ENCODE measurements at places on chromosomes 11 and 22.
A peak's percentile ranks its signal among the peaks of the same experiment; 100 is the strongest.

DNA sequence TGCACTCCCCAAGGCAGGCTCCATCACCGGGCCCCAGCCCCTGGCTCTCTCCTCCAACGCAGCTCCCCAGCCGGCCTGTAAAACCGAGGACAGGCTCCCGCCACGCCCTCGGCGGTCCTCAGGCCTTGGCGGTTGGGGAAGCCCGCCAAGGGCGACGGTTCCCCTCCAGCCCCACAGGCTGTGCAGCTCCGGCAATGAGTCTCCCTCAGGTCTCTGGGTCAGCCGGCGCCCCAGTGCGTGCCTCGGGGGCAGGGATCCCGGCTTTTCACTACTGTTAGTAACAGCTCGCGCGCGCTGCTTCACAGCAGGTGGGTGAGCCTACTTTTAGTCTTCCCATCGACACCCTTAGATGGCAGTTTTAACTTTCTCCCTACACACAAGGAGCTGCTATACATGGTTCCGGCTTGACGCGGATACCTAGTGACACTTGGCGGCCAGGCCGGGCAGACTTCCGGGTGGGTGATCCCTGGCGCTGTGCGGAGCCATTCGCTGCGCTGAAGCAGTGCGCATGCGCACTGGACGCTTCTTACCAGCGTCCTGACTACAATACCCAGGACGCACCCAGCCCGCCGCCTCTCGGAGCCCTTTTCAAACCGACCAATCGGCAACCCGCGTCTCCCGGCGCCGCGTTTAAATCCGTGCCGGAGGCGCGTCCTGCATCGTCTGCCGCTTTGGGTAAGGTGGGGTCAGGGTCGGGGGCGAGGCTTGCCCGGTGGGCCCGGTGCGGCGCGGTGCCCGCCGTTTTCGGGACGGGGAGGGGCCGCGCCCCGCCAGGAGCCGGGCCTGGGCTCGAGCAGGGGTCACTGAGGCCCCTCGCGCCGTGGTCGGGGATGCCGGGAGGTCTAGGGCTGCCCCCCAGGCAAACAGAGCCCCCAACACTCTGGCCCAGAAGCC lies at the start of gene GTSE1:
Gene GTSE1 (plus strand): TSS at position 614 of the 894 bp plus-strand sequence. CDS start 531 bp downstream, outside the sequence.
- DNase-seq: peak; percentile 98

- no peak for DNase-seq
Observed at GRCh38 chr11:113243696-113244095, 70.7 kb upstream of the TTC12 start.

GRCh38 chr11:74485868-74486267 lies 7.7 kb downstream of the LIPT2 start:
- DNase-seq: no peak

- DNase-seq: no peak
Observed at GRCh38 chr22:20964090-20964798, 2.8 kb upstream of the AIFM3 start.

DNA sequence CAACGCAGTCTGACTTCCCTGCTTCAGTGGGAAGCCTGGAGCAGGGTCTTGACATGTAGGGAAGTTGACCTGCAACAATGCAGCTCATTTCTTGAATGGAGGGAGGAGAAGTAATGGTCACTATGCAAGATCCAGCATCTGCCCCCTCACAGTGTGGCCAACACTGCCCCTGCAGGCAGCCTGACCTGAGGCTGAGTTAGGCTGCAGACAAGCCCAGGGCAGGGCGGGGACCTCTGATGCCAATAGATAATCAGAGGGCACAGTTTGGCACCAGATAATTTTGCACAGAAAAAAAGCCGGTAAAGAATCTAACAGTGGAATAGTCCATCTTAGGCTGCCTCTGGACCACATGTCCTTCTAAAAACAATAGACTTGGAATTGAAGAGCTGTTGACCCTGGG lies 182.3 kb downstream of the DSCAML1 start:
- no peak for DNase-seq

- DNase-seq: no peak
Observed at GRCh38 chr11:43699870-43700269, 19.3 kb downstream of the HSD17B12 start.

- no peak for DNase-seq
Observed at GRCh38 chr11:65777821-65778361, 2.9 kb downstream of the AP5B1 start.

DNA sequence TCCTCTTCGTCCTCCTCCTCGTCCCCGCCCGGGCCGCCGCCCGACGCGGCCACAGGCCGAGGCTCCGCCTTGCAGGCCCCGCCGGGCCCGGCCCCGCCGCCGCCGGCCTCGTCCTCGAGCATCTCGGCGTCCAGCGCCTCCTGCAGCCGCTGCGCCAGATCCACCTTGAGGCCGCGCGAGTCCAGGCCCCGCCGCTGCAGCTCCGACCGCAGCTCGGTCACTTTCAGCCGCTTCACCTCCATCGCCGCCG lies 417 bp downstream of the HNRNPUL2 start:
- no peak for DNase-seq

DNA sequence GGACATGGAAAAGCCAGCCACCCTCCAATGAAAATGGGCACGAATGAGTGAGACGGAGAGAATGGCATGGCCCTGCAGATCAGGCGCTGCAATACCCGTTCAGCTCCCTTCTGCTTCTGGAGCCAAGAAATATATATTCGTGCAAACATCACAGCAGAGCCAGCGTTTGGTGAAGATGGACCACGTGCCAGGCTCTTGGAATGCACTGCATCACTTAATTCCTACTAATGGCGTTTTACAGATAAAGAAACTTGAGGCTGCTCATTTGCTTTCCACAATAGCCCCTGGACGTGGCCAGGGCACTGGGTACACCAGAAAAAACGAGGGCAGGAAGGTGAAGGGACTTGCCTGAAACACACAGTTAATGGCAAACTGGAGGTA lies 1.6 kb upstream of the FXYD2 start:
- DNase-seq: no peak

GRCh38 chr11:1565173-1565903 lies 6.7 kb downstream of the DUSP8 start:
- no peak for DNase-seq
